Ovary (tissue), 10 donors: ENCODE measurements at places on chromosomes 16 and 17. TPM values are rescaled to one million over a fixed set of nuclear protein-coding genes. Genes with fewer than 3 reads are reported as not detected.

DNA sequence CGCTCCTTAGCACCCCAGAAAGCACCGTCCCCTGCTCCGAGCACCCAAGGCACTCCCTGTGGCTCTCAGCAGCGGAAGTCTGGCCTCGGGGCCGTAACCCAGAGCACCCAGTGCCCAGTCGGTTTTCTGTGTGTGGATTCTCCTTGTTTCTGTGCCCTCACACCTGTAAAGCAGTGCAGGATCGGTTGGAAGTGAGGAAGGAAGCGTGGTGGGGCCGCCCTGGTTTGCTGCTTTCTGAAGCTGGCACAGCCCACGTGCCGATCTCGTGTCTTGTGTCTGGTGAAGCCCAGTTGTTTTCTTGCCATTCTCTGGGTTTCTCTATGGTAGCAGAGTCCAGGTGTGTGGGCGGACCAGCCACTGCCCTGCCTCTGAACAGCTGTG lies 3.7 kb downstream of the ACSF3 start:
- peaks cover 7% of the 10 kb centered on the region for H3K4me1 ChIP-seq
- H3K27ac ChIP-seq: no peak overlapping the region
- no peaks in the 10 kb centered on the region for H3K27me3 ChIP-seq

DNA sequence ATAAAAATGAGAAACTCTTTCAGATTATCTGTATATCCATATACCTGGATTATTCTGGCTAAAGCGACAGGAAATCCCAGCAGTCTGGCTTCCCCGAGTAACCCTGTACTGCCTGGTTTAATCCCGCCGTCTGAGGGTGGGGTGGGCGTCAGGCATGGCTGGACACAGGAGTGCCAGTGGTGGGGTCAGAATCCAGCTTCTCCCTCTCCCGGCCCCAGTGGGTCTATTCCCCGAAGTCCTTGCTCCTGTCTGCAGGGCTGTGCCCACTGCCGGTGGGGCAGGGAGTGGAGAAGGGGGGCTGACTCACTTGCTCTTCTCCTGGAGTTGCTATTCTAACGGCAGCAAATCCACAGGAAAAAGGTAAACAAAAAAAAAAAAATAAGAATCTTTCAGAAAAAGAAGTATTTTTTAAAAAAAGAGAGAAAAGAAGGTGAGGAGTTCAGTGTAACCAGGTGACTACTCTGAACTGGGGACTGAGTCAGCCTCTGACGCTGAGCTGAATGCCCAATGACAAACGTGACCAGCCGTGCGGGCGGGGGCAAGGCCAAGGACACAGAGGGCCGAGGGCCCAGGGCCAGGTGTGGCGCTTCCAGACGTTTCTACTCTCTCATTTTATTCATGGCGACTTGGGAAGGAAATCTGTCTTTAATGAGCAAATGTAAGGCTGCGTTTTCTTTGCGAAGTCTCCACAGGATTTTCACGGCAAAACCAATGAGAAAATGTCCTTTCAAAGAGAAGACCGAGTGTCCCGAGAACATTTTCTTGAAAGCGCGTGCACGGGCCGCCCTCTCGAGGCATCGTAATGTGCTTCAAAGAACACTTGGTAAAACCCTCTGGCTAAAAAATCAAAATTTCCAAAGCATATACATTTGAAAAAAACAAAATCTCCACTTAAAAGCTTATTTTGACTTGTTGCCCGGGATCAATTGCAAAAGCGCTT lies 20.2 kb downstream of the FOXF1 start:
- H3K4me3 ChIP-seq: no peak overlapping the region
- peak; percentile 79 for DNase-seq
- no peaks in the 10 kb centered on the region for H3K36me3 ChIP-seq
- peak overlapping the region; percentile 76 for H3K27ac ChIP-seq

DNA sequence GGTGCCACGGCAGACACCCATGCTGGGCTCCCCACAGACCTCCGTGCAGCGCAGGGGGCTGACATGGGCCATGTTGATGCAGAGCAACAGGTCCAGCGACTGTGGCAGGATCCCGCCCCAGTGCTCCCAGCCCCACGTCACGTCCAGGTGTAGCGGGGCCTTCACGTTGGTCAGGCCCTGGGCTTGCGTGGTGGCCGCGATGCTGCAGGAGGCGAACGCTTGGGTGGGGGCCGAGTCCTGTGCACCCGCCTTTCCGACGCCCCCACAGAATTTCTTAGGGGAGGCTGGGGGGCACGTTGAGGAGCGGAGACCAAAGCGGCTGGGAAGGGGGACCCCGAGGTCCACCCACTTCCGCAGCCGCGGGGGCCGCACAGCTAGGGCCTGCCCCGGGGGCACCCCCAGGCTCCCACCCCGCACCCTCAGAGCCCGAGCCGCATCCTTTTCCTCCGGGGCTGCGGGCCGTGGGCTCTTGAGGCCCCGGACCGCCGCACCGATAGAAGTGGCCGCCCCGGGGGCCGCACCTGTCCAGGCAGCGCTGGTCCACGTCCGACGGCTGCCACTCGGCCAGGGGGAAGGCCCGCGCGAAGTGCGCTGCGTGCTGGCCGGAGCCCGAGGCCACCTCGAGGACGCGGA lies 416 bp downstream of the METTL26 start:
- H3K27me3 ChIP-seq: no peaks in the 10 kb centered on the region
- H3K36me3 ChIP-seq: no peaks in the 10 kb centered on the region
- peak overlapping the region; percentile 88 for H3K4me3 ChIP-seq
- H3K4me1 ChIP-seq: peaks cover 14% of the 10 kb centered on the region
- peak overlapping the region; percentile 96 for H3K27ac ChIP-seq
- no peak for DNase-seq

- H3K4me1 ChIP-seq: no peaks in the 10 kb centered on the region
- H3K27me3 ChIP-seq: no peaks in the 10 kb centered on the region
- no peak overlapping the region for H3K27ac ChIP-seq
- no peaks in the 10 kb centered on the region for H3K36me3 ChIP-seq
These were observed 15.9 kb downstream of the CDH5 start for GRCh38 chr16:66382171-66382965.

GRCh38 chr16:52563767-52564611 lies 17.0 kb upstream of the TOX3 start:
- no peaks in the 10 kb centered on the region for H3K4me1 ChIP-seq
- H3K27me3 ChIP-seq: no peaks in the 10 kb centered on the region
- no peaks in the 10 kb centered on the region for H3K36me3 ChIP-seq
- H3K27ac ChIP-seq: no peak overlapping the region

GCGR gene
- total RNA-seq: not detected

KRT37 gene
- not detected for total RNA-seq

ELAC2 gene
- total RNA-seq: 38.2 TPM

NOTUM gene
- 0.20 TPM for total RNA-seq

MMP28 gene
- 33.3 TPM for total RNA-seq

SLC12A3 gene
- total RNA-seq: not detected

FN3K gene
- 106 TPM for total RNA-seq
